ENCODE measurements at places on chromosomes 2 and 18. TPM values are rescaled to one million over a fixed set of nuclear protein-coding genes. Genes with fewer than 3 reads are reported as not detected.

- peaks cover 35% of the 10 kb centered on the region for H3K36me3 ChIP-seq
- H3K27me3 ChIP-seq = no peaks in the 10 kb centered on the region
- no peak for DNase-seq
- no peaks in the 10 kb centered on the region for H3K4me1 ChIP-seq
- H3K4me3 ChIP-seq = no peak overlapping the region
Observed at GRCh38 chr2:15610430-15610952, 18.8 kb downstream of the DDX1 start.

DNA sequence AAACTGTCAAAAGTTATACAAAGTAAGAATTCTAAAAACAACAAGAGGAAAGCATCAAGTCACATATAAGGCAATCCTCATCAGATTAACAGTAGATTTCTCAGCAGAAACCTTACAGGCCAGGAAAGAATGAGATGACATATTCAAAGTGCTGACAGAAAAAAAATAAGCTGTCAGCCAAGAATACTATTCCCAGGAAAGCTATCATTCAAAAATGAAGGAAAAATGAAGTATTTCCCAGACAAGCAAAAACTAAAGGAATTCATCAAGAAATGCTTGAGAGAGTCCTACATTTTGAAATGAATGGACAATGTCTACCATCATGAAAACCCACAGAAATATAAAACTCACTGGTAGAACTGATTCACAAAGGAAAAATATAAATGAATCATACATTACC is 268.9 kb upstream of the OSR1 start:
- peaks cover 5% of the 10 kb centered on the region for H3K4me1 ChIP-seq
- H3K4me3 ChIP-seq = no peak overlapping the region

Gene TMEFF2
- total RNA-seq = 0.17 TPM

Gene LRP2
- not detected for total RNA-seq

DNA sequence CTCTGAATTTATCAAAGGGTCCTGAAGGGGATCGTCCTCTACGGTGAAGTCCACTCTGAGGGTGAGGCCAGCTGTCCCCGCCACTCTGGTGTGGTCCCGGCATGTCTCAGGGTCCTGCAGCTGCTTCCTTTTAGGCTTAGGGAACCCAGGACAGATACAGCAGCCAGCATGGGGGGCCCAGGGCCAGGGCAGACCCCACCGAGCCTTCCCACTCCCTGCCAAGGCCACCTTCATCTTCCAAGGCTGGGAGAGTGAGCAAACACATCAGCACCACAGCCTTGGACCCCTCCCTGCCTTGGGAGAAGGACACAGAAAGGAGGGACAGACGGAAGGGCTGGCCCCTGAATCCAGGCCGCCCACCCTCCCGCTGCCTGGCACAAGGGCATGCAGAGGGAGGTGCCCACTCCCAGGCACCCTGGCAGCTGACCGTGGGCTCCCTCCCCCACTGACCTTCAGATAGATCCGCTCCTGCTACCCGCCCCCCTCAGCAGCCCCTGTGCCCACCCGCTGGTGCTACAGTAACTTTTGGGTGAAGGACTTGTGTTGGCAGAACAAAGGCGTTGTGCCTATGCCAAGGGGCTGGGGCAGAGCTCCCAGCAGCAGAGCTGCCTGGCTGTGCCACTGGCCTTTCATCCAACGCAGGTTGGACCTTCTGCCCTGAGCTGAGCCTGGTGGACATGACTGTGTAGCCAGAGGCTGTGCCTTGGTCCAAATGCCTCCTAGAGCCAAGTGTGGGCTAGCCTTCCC is 7.6 kb downstream of the CYP26B1 start:
- peaks cover 45% of the 10 kb centered on the region for H3K4me1 ChIP-seq
- H3K36me3 ChIP-seq = no peaks in the 10 kb centered on the region
- DNase-seq = no peak
- no peak overlapping the region for H3K4me3 ChIP-seq
- H3K27me3 ChIP-seq = peaks cover 2% of the 10 kb centered on the region
- no peak overlapping the region for H3K27ac ChIP-seq

DNA sequence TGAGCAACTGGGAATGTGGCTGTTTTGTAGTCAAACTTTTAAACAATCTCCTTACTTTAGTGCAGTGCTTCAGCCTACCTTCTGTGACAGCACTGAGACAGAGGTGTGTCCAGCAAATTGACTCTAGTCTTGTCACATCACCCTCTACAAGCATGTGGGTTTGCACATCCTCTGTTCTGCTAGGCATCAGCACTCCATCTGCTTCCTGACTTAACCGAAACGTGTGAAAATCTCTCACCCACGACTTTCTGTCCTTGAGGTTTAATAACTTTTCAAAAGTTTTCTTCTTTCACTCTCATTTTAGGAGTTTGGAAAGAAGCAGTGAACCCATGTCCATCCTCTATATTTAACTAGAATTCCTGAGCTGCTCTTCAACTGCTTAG is 42.6 kb downstream of the TTR start:
- H3K27ac ChIP-seq = no peak overlapping the region
- no peaks in the 10 kb centered on the region for H3K36me3 ChIP-seq
- no peak for DNase-seq
- no peaks in the 10 kb centered on the region for H3K27me3 ChIP-seq
- no peak overlapping the region for H3K4me3 ChIP-seq

- no peaks in the 10 kb centered on the region for H3K36me3 ChIP-seq
- no peaks in the 10 kb centered on the region for H3K27me3 ChIP-seq
- H3K4me1 ChIP-seq = no peaks in the 10 kb centered on the region
- no peak for DNase-seq
- no peak overlapping the region for H3K27ac ChIP-seq
Observed at GRCh38 chr2:78070693-78071092, 548.5 kb upstream of the LRRTM4 start.

GRCh38 chr2:54560146-54560881 is 104.2 kb downstream of the SPTBN1 start:
- no peak for DNase-seq
- peaks cover 98% of the 10 kb centered on the region for H3K4me1 ChIP-seq
- H3K36me3 ChIP-seq = peaks cover 4% of the 10 kb centered on the region
- peak overlapping the region; percentile 81 for H3K27ac ChIP-seq
- peak overlapping the region; percentile 50 for H3K4me3 ChIP-seq

DNA sequence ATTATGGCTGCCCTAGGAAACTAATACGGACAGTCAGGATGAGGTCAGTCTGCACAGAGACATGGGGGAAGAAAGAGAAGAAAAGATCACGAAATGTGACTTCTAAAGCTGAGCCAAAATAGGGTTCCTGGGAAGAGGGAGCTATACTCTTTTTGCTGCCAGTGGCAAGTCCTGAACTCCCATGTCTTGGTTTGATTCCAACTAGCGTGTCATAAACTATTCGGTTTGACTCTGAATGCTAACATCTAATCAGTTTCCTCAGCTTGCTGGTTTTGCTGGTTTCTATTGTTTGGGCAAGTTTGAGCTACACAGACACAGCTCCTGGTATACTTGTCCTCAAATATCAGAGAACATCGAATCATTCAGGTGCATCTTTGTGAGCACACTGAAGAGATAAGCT is 80.5 kb upstream of the CYP1B1 start:
- no peak overlapping the region for H3K27ac ChIP-seq
- DNase-seq = no peak
- no peaks in the 10 kb centered on the region for H3K36me3 ChIP-seq

- H3K27ac ChIP-seq = no peak overlapping the region
- H3K4me3 ChIP-seq = no peak overlapping the region
- DNase-seq = no peak
- no peaks in the 10 kb centered on the region for H3K36me3 ChIP-seq
- no peaks in the 10 kb centered on the region for H3K27me3 ChIP-seq
Observed at GRCh38 chr2:220892018-220892634, 680.0 kb downstream of the EPHA4 start.

DNA sequence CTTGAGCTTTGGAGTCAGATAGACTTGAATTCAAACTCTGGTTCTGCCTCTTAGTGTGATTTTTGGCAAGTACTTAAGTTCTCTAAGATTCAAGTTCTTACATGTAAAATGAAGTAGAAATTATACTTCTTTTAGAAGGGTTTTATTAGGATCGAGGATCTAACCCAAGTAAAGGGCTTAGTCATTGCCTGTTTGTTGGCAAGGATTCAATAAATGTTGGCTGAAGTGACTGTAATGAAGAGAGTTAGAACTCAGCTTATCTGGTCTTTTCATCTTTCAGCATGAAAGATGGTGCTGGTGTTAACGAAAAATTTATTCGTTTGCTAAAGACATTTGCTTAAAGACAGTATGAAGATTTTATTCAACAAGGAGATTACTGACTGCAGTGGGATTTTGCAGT is 315.9 kb upstream of the THUMPD2 start:
- peaks cover 14% of the 10 kb centered on the region for H3K4me1 ChIP-seq
- no peak overlapping the region for H3K27ac ChIP-seq
- no peak overlapping the region for H3K4me3 ChIP-seq
- no peaks in the 10 kb centered on the region for H3K27me3 ChIP-seq
- no peak for DNase-seq
- no peaks in the 10 kb centered on the region for H3K36me3 ChIP-seq

GRCh38 chr18:10336749-10337350 is 117.6 kb upstream of the APCDD1 start:
- DNase-seq = no peak
- H3K4me1 ChIP-seq = no peaks in the 10 kb centered on the region
- no peaks in the 10 kb centered on the region for H3K27me3 ChIP-seq
- no peaks in the 10 kb centered on the region for H3K36me3 ChIP-seq
- H3K27ac ChIP-seq = no peak overlapping the region

GRCh38 chr18:6013171-6013810 is 118.0 kb upstream of the TMEM200C start:
- no peaks in the 10 kb centered on the region for H3K4me1 ChIP-seq
- H3K27me3 ChIP-seq = no peaks in the 10 kb centered on the region
- H3K4me3 ChIP-seq = no peak overlapping the region

Gene MBD2
- total RNA-seq = 41.6 TPM

DNA sequence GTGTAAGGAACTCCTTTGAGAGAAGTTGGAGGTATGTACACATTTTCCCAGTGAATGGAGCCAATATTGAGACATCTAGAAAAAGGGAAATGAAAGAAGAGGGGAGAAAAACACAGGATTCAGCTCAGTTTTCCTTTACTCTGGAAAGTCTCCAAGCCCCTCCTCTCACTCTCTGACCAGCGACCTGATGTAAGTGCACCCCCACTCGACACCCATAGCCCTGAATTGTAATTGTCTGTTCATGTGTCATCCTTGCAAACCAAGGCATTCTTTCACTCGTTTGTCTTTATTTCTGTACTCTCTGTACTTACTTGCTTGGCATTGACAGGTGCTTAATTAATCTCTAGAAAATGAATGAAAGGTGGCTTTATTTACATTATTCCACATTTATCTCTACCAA is 55.7 kb upstream of the CTAGE1 start:
- peaks cover 26% of the 10 kb centered on the region for H3K4me1 ChIP-seq
- no peak overlapping the region for H3K27ac ChIP-seq
- H3K4me3 ChIP-seq = no peak overlapping the region
- no peaks in the 10 kb centered on the region for H3K27me3 ChIP-seq

Gene NEUROD1
- not detected for total RNA-seq

Gene RESP18
- total RNA-seq = not detected

Gene PROKR1
- total RNA-seq = not detected
